ENCODE measurements at places on chromosomes 7 and 10.
A peak's percentile ranks its signal among the peaks of the same experiment; 100 is the strongest.

- no peak for DNase-seq
Observed at GRCh38 chr10:6123532-6123931, 34.7 kb downstream of the RBM17 start.

DNA sequence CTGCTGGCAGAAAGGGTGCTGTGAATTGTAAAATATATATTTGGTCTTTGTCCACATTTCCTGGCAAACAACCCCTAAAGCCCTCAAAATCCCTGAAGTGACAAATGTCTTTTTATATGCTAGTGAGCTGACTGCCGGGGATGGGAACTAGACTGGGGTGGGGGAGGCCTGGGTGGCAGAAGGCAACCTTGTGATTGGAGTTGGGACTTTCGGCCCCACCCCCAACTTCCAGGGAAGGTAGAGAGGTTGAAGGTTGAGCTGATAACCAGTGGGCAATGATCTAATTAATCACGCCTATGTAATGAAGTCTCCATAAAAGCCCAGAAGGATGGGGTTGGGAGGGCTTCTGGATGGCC, 2.7 kb downstream of the EPHA1 start:
- DNase-seq, result peak; percentile 35

DNA sequence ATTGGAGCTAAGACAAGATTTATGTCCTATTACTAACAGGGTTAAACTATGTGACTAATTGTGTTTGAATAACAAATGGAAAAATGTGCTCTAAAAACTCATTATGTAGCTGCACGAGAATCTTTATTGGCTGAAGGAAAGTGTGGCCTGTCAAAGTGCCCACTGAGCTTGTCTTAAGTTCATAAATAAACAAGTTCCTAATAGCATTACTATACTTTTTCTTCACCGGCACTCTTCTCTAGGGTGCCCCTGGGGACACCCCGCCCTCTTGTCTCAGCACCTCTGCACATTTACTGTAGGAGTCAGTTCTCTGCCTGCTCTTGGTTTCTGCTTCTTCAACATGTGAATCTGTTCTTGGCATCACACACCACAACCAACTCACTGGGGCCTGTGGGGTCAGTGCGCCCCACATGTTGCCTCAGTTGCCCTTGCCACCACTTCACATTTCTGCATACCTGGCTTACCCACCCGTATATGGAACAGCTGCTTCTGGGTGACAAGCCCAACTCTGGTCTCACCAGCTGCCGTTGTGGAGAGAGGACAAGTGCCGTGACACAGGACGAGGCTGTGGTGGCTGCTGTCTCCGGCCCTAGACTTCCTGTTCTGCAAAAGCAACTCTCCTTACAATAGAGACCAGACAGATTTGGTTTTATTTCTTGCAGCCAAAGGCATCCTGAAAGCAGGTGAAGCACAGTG, 96.3 kb upstream of the DDC start:
- DNase-seq, result peak; percentile 63

DNA sequence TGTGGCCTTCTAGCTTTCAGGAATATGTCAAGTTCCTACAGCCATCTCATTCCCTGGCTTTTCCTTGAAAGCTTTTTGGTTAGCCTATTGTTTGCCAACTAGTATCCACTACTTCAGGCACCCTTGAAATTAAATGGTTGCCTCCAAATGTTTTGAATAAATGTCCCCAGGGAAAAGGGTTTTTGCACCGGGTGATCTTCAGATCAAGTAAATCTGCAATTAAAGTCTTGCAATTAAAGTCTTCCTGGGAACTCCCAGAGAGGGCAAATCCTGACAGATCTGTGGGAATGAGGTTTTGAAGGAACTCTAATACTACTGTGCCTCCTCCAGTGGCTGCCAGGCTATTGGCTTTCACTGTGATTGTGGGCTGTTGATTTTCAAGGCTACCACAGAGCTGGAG, 17.7 kb upstream of the ZNRF2 start:
- DNase-seq, result no peak

Measured in ascending aorta (tissue), 2 donors.